ENCODE measurements at places on chromosomes 11 and 22. TPM values are rescaled to one million over a fixed set of nuclear protein-coding genes. Genes with fewer than 3 reads are reported as not detected.

DNA sequence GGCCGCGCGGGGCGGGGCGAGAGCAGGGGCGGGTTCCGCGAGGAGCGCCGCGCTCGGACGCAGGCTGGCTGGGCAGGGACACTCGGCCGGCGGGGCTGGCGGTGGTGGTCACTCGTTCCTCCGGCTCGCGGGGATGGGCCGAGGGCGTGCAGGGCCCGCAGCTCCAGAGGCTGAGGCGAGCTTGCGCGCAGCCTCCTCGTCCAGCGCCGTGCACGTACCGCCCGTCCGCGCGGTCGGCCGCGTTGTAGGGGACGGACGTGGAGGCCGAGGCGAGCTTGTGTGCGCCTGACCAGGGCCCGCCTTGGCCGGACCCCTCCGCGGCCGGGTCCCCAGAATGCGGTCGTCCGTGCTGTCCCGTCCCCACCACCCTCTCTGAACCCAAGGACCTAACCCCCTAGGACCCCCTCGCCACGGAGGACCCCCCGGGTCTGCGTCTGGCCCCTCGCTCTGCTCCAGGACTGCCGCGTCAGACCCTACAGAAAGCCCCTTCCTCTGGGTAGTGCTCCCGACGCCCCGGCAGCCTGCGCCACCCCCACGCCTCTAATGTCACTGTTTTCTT is 569 bp upstream of the YPEL1 start:
- DNase-seq = no peak

Gene PYGM
- 0.48 TPM for total RNA-seq

- no peak for DNase-seq
These were observed 19.6 kb downstream of the KCTD21 start for GRCh38 chr11:78168539-78169477.

- no peak for DNase-seq
These were observed 243.4 kb upstream of the DDI1 start for GRCh38 chr11:103792981-103793468.

Gene IFITM10
- total RNA-seq = 3.6 TPM
